ENCODE measurements at places on chromosomes 5 and 9.

DNA sequence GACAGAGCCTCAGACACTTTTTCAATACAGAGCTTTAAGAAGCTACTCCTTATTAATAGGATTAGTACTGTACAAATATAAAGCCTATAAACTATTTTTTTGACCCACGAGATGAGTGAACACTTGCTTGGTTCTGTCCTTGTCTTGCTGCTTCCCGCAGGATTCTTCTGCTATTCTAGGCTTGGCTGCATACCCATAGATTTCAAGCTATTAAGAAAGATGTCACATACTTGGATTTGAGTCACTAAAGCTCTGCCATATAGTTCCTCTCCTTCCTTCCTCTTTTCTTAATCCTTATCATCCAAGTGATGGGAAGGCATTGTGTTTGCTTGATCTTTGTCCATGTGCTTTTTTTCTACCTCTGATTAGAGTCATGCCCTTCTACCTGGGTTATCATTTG lies 361.2 kb upstream of the TRPC7 start:
- DNase-seq, result no peak

GRCh38 chr5:111016801-111017200 lies 54.7 kb upstream of the TSLP start:
- peak; percentile 83 for DNase-seq

- peak; percentile 58 for DNase-seq
These were observed 23.4 kb downstream of the PAEP start for GRCh38 chr9:135584934-135585333.

- no peak for DNase-seq
These were observed 151.8 kb downstream of the ENTREP1 start for GRCh38 chr9:69476797-69477196.

DNA sequence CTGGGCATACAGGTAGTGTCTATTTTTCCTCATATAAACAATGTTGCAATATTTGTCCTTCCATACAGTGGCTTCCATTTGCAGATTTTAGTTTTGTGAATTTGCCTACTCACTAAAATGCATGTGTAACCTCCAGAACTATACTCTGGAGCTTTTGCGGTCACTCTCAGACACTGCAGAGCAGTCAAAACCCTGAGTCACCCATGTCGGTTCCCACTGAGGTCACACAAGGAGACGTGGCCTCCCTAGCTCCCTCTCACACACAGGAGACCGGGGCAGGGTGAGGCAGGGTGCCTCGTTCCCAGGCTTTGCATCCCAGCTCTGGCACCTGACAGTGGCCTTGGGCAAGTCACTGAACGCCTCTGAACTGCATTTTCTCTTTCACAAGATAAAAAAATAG lies 55.5 kb upstream of the ZNF354A start:
- peak; percentile 4 for DNase-seq

- DNase-seq, result peak; percentile 62
These were observed 62.8 kb downstream of the MAP1B start for GRCh38 chr5:72170101-72170500.

DNA sequence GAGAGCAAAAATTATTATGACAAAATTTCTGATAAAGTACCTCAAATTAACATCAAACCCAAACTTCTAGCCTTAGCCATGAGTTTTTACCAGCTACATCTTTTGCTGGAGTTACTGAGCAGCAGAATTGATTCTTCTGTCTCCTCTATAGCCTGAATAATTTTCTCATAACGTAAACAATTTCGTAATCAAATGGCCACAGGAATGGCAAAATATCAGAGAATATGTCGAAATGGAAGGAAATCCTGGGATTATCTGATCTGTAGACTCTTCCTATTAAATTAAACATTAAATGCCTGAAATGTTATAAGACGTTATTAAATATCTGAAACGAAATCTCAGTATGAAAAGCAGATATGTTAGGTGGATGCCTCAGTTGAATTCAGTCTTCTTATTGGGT lies 41.1 kb downstream of the LURAP1L start:
- peak; percentile 71 for DNase-seq

DNA sequence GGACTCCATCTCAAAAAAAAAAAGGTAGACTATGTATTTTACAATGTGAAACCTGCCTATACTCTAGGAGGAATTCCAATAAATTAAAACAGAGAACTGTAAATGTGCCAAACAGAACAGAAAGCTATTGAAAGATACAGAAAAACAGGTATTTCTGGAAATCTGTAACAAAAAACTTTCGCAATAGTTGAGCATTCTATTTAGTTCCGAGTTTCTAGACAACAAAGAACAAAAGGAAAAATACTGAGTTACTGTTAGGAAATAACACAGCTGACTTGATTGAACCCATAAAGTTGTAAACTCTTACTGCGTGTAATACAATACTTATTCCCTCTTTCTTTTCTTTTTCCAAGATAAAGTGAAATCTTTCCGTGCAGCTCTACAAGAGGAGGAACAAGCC lies 18.6 kb downstream of the DIMT1 start:
- peak; percentile 41 for DNase-seq

DNA sequence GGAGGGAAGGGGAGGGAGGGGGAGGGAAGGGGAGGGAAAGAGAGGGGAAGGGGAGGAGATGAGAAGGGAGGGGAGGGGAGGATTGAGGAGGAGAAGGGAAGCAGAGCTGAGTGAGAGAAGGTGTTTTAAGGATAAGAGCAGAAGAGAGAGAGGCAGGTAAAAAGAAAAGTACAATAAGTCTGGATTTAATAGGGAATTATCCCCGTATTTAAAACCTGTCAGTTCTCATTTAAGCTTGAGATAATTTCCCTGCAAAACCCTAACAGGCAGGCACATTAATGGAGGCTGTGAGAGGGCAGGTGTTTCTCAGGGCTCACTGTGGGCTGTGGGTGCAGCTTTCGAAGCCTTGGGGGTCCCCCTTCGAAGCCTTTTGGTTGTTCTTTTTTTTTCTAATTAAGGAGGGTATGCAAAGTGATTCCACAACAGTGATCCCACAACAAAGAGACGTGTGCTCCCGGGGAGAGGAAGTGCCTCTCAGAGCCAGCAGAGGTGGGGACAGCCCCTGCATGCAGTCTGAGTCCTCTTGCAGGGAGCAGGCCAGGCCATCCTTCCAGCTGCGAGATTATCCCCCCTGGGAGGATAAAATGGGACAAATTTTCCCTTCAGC lies 317.9 kb upstream of the IRX1 start:
- no peak for DNase-seq

DNA sequence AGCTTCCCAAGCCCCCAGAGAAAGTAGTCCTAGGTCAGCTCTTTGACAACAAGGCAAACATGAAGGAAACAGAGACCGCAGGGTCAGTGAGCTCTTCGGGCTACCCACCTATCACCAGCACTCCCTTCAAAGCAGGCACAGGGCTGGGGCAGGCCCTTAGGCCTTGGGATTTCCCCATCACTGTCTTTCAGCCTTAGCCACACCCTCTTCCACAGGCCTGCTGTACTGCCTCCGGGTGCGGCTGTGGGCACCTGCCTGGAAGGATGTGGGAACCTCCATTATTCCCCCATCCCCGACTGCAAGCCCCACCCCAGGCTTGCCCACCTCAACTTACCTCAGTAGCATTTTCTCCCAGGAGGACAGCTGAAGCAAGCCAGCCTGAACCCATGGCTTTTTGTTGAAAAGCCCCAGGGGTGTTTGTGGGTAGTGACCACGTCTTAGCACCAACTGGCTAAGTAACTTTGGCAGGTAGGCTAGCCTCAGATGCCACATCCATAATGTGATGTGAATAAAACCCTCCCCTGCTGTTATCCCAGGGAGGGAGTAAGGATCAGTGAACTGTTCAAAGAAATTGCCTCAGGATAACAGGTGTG lies 100.2 kb downstream of the PIK3R1 start:
- DNase-seq, result no peak

- DNase-seq, result no peak
These were observed 1961.4 kb upstream of the WWC1 start for GRCh38 chr5:166330036-166330435.

DNA sequence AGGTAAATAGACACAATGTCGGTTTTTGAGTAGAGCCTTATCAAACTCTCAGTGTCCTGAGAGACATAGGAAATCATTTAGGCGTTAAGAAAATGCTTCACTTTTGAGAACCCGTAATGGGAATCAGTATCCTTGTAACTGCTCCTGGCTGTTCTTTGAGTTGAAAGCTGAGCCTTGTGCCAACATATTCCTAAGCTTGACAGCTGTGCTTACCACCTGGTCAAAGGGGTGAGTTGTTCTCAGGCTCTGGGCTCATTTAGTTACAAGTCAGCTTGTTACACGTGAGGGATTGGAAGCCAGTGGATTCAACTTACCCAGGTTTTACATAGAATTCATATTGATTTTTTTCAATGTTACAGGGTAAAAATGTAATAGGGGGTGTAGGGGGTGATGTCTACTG lies 145.9 kb downstream of the GABRB2 start:
- DNase-seq, result no peak

- no peak for DNase-seq
These were observed 1.0 kb downstream of the SMIM3 start for GRCh38 chr5:150779397-150780186.

- DNase-seq, result no peak
These were observed 11.9 kb downstream of the GSN start for GRCh38 chr9:121279776-121280388.

GRCh38 chr5:36301858-36302603 lies at the start of gene RANBP3L:
RANBP3L (minus strand) TSS chr5:36301902; CDS start chr5:36301416, 486 bp downstream.
- peak; percentile 34 for DNase-seq

GRCh38 chr5:139701056-139701741 lies 53.0 kb downstream of the CXXC5 start:
- no peak for DNase-seq

- DNase-seq, result no peak
These were observed 84.6 kb downstream of the MAST4 start for GRCh38 chr5:66680804-66681203.

- DNase-seq, result no peak
These were observed 1943.3 kb downstream of the MAT2B start for GRCh38 chr5:165448753-165449152.

- peak; percentile 34 for DNase-seq
These were observed 145.4 kb downstream of the SPATA31D1 start for GRCh38 chr9:82134010-82134409.

DNA sequence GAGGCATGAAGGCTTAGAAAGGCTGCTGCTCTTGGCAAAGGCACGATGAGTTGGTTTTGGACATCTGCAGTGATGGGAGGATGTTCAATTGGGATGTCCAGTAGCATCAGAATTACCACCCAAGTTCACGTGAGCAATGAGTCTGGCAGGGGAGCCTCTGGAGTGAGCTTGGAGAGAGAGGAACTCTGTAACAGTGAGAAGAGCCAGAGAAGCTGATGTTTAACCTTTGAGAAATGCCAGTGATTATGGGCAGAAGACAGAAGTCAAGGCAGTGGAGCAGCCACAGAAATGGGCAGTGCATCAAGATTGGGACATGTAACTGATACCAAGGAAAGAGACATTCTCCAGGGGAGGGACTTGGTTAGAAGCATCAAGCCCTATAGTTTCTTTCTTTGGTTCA lies 39.8 kb downstream of the SEC61B start:
- no peak for DNase-seq

- DNase-seq, result no peak
These were observed 41.5 kb downstream of the SMIM23 start for GRCh38 chr5:171827162-171827561.

DNA sequence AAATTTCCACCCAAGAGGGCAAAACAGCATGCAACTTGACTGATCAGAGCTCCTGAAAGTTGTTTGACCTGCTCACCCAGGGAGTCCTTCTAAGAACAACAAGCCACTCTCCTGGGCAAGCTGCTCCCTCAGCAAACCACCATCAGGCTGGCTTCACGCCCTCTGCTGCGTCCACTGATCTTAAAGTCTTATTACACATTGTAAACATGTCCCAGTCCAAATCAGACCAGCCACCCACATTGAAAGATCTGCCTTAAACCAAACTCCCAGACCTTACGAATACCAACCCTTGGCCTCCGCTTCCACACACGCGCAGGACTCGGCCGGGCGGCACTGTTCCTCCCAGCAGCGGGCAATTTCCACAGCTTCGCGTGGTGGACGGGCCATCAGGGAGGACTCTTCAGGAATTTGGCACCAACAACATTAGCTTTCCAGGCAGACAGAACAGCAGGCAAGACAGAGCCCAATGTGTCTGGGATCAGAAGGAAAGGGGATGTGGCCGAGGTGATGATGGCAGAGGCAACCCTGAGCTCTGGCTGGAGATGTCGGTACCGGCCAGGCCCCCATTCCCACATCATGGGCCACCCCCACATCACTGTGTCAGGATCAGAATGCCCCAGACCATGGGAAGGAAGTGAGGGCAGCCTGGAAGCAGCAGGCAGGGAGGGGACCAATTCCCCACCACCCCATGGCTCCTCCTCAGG lies 56.8 kb downstream of the SEMA4D start:
- no peak for DNase-seq

DNA sequence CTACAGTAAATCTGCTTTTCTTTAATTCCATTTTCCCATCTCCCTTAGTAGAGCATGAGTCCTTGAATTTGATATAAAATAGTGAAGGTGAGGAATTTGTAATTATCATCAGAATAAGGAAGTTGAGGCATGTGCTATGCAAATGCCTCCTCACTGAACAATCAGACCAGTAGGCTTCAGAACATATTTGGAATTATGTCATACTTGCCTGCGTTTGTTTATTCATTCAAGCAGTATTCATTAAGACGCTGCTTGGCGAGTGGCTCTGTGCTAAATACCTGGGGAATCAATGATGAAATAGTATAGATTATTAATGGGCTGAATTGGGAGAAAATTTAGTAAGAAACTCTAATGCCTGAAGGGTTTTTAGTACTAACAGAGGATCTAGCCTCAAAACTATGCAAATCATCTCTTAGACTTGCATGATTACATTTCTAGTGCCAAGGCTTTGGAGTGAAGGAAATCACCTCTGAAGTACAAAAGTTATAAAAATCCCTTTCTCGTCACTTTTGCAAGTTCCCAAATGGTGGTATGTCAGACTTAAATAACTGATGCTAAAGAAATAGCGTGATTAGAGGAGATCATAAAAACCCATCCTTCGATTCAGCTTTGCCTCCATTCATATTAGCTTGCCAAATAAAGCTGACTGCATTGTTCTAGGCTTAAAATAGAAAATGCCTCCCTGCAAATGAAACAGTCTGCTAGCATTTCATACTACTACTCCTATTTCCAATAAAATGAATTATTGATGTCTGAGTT lies 141.7 kb downstream of the PCSK5 start:
- no peak for DNase-seq

DNA sequence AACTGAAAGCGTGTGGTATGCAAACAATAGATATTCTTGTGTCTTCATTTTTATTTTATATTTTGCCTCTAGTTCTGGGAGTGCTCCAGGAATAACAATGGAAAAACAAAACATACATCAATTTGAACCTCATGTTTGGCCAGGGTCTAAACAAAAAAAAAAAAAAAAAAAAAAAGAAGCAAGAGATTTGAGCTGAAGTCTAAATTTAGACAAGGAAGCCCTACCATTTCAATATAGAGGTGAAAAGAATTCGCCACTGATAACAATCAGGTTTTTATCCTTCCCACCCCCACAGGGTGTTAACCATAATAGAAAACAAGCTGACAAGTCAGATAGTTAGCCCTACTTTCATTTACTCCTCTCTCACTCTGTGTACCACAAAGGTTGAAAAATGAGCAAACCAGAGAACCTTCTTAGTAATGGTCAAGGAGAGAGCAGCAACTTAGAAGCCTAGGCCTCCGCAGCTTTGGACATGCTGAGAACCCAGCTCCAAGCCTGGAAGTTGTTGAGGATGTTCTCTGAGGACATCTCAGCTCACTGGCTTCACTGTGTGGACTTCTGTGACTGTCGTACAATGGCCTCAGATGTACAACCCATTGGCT lies 118.2 kb upstream of the HMHB1 start:
- DNase-seq, result no peak

GRCh38 chr9:97853056-97853843 lies at the start of gene FOXE1:
FOXE1 (plus strand) TSS chr9:97853226; CDS start chr9:97853915, 689 bp downstream.
- DNase-seq, result no peak

- DNase-seq, result no peak
These were observed 22.0 kb downstream of the ANKHD1 start for GRCh38 chr5:140423609-140424008.

GRCh38 chr9:100160021-100160420 lies 61.0 kb downstream of the INVS start:
- DNase-seq, result no peak

Data from fibroblast of pulmonary artery (primary cell).